IPS DF 19.7 (cell line): ENCODE measurements at places on chromosomes 5 and 9.

- no peak for DNase-seq
Observed at GRCh38 chr9:116094846-116095245, 58.7 kb upstream of the PAPPA start.

- no peak for DNase-seq
Observed at GRCh38 chr5:89105171-89105695, 222.2 kb upstream of the MEF2C start.

DNA sequence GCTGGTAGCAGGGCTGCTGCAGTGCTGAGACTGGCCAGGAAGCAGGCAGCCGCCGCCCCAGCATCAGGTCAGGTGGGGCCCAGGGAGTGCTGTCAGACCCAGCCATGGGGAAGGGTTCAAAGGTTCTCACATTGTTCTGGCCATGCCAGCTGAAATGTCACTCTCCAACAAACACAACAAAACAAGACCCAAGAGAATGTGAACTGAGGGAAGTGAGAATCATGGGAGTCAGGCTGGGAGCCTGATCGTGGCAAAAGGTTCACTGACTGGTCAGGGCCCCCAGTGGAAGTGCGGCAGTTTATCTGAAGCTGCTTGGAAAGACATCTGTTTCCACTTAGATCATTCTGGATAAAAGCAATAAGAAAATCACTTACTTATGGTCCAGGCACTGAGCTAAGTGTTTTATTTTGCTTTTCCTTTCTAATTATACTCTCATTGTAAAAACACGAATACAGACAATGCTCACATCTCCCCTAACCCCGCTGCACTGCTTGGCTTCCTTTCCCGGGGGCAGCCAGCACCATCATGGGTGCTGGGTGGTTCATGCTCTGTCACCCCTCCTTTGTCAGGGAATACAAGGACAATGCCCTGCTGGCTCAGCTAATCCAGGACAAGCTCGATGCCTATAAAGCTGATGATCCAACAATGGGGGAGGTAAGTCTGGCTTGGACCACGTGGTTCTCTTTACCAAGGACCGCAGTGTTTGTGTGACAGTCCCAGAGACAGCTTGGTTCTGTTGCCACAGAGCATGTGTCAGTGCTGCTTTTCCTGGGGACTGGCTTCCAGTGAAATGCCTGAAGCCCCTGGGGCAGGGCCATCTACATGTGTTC is 41.9 kb upstream of the CFAP157 start:
- no peak for DNase-seq

DNA sequence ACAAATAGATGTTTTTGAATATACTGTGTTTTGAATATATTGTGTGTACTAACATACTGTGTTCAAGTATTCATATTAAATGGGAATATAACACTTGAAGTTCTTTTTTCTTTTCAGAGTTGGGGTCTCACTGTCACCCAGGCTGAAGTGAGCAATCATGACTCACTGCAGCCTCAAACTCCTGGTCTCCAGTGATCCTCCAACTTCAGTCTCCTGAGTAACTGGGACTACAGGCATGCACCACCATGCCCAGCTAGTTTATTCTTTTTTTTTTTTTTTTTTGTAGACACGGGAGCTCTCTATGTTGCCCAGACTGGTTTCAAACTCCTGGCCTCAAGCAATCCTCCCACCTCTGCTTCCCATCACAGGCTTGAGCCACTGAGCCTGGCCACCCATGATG is 23.2 kb upstream of the AUH start:
- DNase-seq, result no peak

GRCh38 chr5:153749960-153750359 is 259.5 kb downstream of the GRIA1 start:
- DNase-seq, result no peak

- no peak for DNase-seq
Observed at GRCh38 chr9:38041564-38042243, 27.3 kb downstream of the SHB start.

- DNase-seq, result no peak
Observed at GRCh38 chr5:9318031-9318430, 227.8 kb downstream of the SEMA5A start.

GRCh38 chr5:79612667-79613198 is 492 bp downstream of the TENT2 start:
- no peak for DNase-seq

DNA sequence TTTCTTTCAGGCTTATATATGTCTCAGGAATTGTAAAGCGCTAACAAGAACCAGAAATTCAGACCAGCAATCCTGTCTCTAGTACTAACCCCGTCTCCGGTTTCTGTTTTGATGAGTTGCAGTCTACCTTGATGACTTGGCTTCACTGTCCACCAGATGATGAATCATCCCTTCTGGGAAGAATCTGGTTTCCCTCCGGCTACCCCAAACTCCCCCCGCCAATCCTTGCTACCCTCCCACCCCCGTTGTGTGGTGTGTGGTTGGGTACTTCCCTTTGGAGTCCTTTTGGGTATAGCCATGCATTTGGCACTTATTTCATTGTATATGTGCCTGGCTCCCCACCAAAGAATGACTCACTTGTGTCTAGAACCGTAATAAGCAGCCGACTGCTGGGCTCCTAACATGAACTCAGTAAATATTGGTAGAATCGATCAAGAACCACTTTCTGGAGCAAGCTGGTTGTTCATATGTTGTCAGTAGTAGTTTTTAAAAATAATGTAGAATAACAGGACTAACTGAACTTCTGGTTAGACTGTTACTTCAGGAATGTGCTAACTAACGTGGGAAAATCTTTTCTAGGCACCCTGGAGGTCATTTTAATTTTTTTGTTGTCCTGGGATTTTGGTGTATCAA is 8.3 kb upstream of the TGFBI start:
- DNase-seq, result no peak

GRCh38 chr5:40499007-40499406 is 180.7 kb upstream of the PTGER4 start:
- DNase-seq, result no peak

- no peak for DNase-seq
Observed at GRCh38 chr5:124901081-124901480, 154.6 kb upstream of the ZNF608 start.

- no peak for DNase-seq
Observed at GRCh38 chr9:18405240-18405639, 68.7 kb upstream of the ADAMTSL1 start.

- DNase-seq, result no peak
Observed at GRCh38 chr9:81477669-81478068, 211.7 kb downstream of the TLE1 start.

GRCh38 chr5:107402434-107403227 is 268.1 kb downstream of the EFNA5 start:
- DNase-seq, result no peak

DNA sequence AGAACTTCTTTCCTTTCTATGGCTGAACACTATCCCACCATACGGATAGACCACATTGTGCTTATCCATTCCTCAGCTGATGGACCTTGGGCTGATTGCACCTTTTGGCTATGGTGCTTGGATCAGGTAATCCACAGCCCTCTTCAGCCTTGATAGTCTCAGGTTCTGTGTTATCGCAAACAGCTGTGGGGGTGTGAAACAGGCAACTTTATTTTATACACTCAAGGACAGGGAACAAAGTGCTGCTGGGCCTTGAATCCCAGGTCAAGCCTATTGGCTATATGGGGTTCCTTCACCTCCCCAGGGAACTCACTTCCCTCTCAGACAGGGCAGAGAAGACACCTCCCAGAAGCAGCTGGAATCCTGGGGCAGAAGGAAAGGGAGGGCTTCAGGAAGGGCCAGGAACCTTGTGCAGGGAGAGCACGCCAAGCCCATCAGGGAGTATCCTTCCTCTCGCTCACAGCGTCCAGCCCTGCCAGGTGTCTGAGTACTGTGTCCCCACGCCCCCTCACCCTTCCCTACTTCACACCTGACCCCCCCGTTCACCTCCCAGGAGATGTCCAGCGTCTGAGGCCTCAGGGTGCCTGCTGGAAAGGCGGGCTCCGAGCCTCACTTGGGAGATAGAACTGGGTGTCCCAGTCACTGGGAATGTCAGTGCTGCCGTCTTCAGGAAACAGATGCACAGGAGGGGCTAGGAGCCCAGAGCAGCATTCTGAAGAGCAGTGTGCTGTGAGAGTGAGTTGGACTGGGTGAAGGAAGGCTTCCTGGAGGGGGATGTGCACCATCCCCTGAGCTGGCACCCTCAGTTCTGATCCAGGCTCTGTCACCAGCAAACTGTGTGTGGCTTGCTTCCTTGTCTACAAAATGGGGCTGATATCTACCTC is 32.8 kb downstream of the AFAP1L1 start:
- no peak for DNase-seq

DNA sequence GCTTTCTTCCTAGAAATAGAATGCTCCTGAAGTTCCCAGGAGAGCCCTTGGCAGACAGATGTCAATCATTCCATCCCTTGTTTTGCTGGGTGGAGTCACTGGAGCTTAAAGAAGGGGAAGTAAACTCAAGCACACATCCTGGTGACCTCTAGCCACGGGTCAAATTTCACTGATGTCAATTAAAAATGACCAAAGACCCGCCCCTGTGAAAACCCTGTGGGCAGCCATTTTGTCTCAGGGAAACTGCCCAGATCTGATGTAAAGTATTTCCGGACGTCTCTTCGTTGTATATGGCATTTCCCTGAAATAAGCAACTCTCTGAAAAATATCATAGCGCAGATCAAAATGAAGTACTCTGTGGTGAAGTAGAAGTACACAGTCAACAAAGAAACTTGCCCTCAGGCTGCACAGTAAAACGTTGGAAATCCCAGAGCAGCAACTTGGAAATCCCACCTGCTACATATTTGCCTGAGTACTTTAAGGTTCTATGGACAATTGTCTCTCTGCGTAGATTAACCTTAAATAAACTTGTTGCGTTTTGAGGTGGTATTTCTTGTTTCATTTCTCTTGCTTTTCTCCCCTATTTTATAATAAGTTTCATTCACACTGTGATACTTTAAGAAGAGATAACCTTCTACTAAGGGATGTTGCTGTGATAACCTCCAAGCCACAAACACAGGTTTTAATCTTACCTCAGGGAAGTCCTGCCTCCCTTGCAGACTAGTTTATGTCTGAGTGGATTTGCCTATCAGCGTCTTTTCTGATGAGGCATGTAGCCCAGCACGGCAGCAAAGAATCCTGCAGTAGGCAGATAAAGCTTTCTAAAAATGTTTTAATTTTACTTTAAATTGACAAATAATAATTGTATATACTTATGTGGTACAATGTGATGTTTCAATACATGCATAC is 60.9 kb upstream of the PIP5K1B start:
- no peak for DNase-seq

DNA sequence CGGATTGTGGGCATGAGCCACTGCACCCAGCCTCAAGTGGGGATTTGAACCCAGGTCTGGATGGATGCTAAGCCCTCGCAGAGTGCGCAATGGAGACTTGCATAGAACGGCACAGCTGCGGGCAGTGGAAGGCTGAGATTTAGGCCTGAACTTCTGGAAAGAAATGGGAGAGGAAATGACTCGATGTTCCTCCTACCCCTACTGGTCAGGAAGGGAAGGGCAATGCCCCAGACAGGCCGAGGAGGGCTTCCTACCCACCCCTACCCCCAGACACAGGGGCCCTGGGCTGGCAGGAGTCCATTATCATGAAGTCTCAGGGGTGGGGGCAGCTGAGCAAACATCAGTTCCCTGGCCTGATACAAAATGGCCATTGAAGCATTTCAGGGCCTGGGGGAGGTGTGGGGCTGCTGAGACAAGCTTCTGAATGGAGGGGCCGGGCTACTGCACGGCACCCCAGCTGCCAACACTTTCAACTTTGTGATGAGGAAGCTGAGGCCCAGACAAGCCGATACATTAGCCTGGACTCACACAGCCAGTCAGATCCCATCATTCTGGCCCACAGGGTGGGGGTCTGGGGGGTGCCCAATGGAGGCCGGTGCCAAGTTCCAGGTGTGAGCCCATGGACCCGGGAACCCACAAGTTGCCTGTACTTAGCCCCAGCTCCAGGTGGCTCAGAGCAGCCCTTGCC is 13.5 kb upstream of the WDR38 start:
- DNase-seq, result no peak

GRCh38 chr5:32522429-32523143 is 62.8 kb upstream of the SUB1 start:
- no peak for DNase-seq

GRCh38 chr5:159850160-159850559 is 66.1 kb upstream of the ADRA1B start:
- no peak for DNase-seq

DNA sequence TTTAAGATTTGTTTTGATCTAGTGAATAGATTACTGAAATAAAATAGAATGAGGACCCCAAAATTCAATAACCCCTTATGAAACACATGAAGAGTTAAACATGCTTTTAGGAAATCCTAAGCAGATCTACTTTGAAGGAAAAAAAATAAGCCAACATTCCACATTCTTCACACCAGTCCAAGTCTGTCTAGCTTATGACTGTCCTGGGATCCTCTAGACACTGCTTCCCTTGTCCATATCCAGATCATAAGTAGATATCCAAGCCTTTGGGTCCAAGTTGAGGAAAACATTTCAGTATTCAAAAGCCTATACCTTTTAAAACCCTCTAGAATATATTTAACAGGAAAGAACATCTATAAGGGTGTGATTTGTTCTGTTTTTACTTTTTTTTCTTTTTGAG is 58.8 kb upstream of the MINAR2 start:
- no peak for DNase-seq

GRCh38 chr9:14530366-14530765 is 162.9 kb downstream of the ZDHHC21 start:
- no peak for DNase-seq

DNA sequence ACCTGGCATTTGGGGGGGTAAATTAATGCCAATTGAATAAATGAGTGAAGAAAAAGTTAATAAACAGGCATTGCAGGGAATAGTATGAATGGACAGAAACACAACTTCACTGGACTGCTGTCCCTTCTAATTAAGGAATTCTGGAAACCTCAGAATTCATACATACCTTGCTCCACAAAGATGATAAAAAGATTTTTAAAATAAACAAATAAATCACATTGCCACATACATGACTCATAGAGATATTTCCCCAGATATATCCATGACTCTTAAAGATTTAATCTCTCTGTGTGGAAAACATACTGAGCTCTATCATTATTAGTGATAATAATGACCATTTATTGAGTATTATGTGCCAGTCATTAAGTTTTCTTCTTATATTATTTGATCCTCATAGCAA is 469.0 kb upstream of the MEF2C start:
- no peak for DNase-seq

GRCh38 chr9:16612627-16613026 is 257.8 kb downstream of the BNC2 start:
- no peak for DNase-seq

DNA sequence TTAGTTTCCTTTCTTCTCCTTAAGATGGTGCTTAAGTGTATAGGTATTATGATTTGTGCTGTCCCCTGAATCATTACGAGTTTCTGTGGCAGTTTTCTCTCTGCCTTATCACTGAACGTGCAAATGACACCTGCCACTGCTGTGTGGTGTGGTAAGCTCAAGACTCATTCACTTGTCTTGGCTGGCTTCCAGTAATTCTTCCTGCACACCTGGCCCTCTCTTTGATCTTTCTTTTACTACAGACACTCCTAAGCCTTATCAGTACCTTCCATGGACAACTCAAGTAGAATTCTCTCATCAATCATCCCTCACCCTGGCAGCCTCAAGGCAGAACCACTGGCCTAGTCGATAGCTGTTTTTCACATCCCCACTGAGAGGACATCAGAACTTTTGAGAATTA is 82.6 kb upstream of the ADAMTS19 start:
- DNase-seq, result no peak

- no peak for DNase-seq
Observed at GRCh38 chr9:130199605-130200004, 27.4 kb downstream of the NCS1 start.

GRCh38 chr5:69519285-69519684 is 26.7 kb downstream of the OCLN start:
- DNase-seq, result no peak
